ENCODE measurements at places on chromosomes 6 and 20.

DNA sequence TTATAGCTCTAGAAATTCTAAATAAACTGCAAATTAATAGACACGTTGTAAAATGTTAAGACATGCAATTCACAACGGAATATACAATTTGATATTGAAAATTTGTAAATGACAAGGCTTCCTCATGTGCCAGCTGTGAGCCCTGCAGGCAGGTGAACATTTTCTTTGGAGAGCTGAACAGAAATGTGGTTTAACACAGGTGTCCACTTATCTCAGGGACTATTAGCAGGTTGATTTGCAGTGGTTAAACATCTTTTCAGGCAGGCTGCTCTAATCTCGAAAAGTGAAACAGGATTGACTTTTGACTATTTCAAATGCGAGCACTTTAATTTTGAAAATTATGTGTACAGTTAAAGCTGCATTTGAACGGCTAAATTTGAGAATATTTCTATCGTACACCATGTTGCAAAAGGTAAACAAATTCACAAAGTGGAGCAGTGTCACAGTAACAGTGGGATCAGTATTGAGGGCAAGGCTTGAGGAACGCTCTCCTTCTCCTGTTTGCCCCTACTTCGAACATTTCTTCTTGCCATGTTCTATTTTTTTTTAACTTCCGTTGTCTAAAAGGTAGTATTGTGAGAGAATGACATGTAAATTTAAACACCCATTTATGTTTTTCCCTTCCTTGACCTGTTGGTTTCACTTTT lies 210.8 kb downstream of the CDKAL1 start:
- no peak for DNase-seq

DNA sequence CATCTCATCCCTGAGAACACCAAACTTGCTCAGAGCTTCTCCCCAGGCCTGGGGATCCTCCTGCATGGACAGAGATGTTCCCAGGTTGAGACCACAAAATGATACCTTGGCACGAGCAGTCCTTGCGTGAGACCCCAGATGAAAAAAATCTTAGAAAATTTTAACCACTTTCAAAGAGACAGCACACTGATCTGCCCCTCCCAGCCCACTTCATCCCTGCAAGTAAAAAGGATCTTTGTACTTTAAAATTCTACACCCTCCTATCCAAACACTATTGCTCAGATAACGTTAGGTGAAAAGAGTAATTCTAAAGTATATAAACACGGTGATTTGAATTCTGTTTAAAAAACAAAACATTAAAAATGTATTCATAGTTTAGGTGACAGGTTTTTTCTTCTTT lies 98.5 kb downstream of the SLC23A2 start:
- DNase-seq, result no peak

- no peak for DNase-seq
Measured at GRCh38 chr6:157887892-157888291, 64.8 kb downstream of the SNX9 start.

DNA sequence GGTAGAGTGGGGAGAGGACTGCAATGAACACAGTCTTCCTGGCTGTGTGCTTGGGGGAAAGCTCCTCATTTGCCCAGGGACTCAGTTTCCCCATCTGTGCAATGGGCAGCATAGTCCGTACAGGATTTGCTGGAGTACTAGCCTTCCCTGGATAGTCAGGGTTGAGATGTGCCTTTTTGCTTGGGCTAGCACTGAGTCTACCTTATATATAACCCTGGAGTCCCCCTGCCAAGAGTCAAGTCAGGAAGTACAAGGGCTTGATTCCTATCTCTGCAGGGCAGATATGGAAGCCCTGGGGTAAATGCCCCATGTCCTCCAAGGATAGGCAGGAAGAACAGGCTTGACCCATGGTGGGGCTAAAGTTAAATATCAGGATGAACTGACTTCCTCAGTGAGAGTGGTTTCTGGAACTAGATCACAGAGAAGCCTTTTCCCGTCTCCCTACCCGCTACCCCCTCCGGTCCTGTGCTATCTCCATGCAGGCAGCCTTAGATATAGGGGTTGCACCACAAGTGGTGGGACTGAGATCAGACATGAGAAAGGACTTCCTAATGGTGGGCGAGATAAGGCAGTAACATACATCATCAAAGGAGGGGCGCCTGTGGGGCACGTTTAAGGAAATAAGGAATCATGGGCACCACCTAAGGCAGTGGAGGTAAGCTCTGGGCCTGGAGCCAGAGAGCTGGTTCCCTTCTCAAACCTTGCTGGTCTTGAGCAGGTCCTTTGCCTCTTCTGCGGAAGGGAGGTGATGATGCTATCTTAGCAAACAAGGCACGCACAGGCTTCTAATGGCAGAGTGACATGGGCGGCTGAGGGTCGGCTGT lies 157.9 kb downstream of the MRPL14 start:
- no peak for DNase-seq

GRCh38 chr6:160005861-160006540 lies 37.1 kb downstream of the IGF2R start:
- DNase-seq, result no peak

DNA sequence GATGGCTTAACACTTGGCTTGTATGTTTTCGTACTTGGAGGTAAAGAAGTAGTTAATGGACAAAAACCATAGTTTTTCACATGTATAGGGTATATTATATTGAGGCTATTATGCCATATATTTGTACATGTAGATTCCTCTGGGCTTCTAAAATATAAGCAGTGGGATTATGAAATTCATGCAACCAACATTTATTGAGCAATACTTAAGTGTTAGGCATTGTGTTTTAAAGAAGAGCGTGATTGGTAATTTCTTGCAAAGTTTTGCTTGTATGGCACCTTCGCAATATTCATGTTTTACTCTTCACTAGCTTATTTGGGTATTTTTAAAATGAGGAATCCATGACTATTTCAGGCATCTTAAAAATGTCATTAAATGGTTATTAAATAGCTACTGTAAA lies 2.5 kb downstream of the TULP4 start:
- no peak for DNase-seq
